Activated T-helper 1 cell treated with anti-CD3 and anti-CD28 coated beads, Interleukin-2, amount 50 U/mL, for 16 hours (primary cell): ENCODE measurements at places on chromosomes 1 and 21.

- no peak for DNase-seq
These were observed 6.4 kb upstream of the TACSTD2 start for GRCh38 chr1:58583496-58583895.

DNA sequence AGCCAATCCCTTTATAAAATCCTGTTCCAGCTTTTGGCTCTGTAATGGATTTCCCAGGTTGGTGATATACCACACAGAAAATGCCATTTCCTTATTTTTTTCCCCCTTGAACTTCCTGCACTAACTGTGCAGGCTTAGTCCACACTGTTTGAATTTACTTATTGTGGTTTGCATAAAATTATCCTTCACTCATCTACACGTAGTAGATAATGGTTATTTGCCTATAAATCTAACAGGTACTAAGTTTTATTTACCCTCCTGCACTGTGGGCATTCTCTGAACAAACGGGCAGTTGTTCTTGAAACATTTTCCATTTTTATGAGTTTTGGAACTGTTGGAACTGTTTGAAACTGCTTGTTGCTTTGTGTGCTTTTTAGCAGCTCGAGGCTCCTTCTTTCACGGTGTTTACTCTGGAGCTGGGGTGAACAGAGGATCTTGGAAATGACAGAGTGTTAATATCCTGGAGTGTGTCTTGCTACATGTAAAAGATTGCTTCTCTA is 23.0 kb upstream of the KIFAP3 start:
- DNase-seq = no peak

DNA sequence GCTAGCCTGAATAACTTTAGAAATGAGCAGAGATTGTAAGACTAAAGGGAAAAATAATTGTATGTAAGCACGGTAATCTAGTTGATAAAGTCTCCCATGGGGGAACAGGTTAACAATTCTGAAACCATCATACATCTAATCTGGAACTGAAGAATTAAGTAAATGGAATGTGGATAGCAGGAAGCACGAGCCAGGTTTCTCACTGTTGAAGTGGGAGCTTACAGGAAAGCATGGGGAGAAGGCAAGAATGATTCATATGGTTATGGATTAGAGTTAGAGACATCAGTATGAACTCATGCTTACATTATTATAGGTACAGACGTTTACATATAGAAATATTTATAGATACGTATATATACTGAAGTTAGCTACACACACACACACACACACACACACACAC is 83.0 kb downstream of the LEPR start:
- no peak for DNase-seq

- DNase-seq = no peak
These were observed 28.2 kb downstream of the TLR5 start for GRCh38 chr1:223114871-223115270.

GRCh38 chr1:59055908-59056719 is 240.8 kb upstream of the FGGY start:
- no peak for DNase-seq

DNA sequence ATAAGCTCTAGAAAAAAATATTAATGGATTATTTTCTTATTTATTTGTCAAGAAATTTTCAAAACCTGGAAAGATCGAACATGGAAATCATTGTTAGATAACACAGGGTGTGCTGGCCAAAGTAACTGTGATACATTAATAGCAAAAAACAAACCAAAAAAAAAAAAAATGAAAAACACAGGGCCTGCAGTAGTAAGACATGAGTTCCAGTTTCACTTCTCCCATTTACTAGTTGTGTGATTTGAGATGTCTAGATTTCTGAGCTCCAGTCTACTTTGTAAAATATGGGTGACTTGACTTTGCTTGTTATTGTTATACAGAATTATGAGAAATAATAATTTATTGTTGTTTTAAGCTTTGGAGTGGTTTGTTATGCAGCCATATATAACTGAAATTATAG is 13.6 kb downstream of the FAM177B start:
- no peak for DNase-seq

- no peak for DNase-seq
These were observed 6.0 kb upstream of the FOXE3 start for GRCh38 chr1:47410068-47410455.

GRCh38 chr1:89047734-89048133 is 17.3 kb downstream of the GBP1 start:
- no peak for DNase-seq

DNA sequence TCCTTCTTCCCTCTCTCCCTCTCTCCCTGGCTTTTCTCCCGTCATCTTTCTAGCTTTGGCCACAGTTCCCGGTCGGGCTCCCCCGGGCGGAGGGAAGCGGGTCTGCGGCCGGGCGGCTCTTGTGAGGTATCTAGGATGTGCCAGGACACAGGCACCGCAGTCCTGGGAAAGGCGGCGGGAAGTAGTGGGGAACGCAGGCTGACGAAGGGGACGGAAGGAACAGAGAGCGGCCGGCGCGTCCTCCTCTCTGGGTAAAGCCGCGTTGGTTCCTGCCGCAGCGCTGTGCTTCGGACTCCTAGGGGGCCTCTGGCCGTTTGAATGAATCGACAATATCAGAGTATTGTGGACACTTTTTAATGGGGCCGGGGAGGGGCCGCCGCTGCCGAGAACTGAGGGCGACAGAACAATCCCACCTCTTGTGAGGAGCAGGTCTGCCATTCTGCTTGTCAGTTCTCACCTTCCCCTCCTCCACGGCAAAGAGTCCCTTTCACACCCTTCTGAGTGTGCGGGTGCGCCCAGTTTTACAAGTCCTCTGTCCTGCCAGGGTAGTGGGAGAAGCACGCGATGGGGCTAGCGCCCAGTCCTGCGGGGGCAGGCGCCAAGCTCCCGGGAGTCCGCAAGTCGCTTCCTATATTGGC is 1.2 kb upstream of the LHX9 start:
- DNase-seq = no peak

DNA sequence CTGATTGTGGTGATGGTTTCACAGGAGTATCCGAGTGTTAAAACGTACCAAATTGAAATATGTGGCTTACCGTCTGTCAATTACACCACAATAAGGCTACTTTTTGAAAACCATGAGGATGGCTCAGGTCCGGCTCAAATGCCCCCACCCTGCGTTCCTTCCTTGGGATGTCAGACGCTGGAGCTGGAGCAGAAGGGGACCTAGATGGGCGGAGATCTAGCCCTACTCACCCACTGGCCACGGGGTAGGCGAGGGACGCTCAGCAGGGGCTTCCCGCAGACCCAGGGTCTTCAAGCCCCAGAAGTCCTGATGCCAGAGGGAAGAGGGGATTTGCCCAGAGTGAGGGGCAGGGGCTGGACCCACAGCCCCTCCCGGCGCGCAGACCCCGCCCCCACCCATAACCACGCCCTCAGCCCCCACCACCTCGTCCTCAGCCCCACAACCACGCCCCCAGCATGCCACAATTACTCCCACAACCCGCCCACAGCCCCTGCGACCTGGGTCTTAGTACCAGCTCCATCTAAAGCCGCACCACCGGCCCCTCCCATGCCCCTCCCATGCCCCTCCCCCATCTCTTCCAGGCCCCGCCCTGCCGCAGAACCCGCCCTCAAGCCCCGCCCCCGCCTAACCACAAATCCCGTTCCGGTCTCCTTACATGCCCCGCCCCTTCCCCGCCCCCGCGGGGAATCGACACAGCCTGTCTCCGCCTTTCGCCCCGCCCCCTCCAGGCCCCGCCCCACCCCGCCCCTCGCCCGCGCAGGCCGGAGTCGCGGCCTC is at the start of gene LRRC3:
LRRC3 (plus strand) TSS at position 764 of the 777 bp plus-strand sequence. CDS start 1,135 bp downstream, outside the sequence.
- DNase-seq = peak; percentile 67

GRCh38 chr1:101290119-101290921 is 53.5 kb downstream of the S1PR1 start:
- no peak for DNase-seq

DNA sequence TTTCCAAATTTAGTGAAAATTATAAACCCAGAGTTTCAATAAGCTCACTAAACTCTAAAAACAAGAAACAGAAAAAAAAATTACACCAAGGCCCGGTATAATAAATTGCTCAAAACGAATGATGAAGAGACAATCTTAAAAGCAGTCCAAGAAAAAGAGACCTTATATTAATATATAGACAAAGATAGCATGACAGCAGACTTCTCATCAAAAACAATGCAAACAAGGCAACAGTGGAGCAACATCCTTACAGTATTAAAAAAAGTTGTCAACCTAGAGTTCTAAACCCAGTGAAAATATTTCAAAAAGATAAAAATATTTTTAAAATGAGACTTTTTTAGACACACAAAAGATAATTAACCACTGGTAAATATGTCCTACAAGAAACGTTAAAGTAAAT is 46.7 kb downstream of the KIFAP3 start:
- no peak for DNase-seq

DNA sequence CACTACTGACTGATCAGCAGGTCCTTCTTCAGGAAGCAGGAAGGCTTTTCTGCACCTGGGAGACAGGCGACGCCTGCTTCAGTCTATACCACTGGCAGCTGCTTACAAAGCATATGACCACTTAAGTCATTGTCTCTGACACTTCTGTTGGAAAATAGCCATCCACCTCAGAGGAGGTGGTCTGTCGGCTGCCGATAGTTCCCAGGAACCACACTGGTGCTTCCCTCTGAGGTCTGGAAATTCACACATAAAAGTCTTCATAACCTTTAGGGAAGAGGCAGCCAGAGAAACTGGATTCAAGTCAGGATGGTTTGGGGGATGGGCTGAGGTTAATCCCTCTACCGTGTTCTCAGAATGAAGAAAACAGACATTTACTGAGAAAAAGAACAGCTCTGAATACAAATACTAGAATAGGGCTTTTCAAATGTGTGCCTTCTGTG is 15.6 kb upstream of the SRP9 start:
- no peak for DNase-seq

DNA sequence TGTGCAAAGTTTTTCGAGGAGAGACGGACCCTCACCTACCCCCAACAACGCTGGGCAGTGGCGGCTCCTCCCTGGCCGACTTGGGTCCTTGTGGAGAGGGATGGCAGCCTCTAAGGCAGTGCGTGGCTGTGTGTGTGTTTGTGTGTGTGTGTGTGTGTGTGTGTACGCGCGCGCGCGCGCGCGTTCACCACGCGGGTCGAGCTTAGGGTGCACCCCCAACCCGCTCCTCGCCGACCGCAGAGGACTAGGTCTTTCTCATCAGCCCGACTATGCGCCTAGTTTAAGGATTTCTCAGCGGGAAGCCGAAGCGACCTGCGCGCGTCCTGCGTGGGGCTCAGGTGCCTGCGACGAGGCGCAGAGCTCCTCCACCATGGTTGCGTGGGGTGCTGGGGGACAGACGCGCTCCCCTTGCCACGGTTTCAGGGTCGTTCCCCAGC is 940 bp downstream of the SOX13 start:
- DNase-seq = no peak

DNA sequence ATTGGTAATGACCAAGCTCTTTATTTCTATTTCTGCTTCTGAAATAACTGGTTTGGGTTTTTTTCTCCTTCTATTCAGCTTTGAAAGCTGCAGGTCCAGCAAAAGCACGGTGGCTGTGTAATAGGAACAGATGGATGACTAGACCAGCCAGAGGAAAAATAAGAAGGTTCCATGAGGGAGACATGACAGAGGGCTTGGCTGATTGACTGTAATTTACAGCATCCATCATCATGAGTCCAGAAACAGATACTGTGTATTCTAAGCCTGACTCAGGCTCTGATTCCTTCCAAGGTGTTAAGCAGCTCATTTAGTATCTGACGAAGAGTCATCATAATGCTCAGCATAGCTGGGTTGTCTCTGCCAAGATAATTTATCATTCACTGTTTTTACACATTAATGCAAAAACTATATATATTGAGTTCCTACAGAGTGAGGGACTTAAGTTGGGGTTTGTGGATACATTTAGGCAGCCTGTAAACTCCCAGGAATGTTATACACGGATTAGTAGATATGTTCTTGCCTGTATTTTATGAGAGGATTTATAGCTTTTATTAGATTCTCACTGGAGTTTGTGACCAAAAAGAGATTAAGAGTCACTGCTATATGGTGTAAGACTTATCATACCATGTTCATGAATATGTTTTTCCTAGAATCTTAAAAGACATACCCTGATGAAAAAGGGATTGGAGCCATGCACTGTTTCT is 72.6 kb downstream of the SGIP1 start:
- no peak for DNase-seq

GRCh38 chr21:33059380-33059841 is 10.5 kb upstream of the OLIG1 start:
- DNase-seq = no peak

- no peak for DNase-seq
These were observed 8.3 kb downstream of the WARS2 start for GRCh38 chr1:119132179-119132578.

DNA sequence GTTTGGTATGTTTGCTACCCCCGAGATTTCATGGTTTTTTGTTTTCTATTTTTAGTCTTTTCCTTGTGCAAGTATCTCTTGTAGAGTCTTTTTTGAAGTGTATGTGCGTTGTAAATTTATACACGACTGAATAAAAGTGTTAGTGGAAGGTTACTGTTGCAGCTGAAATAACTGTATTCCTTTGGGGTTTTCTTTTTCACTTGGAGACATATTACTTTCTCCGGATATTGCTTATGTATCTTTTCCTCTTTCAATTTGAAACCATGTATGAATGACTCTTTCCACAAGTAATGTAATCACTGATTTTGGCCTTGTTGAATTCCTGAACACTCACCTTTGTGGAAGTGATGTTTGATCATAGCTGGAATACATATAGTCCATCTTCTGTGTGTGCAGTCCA is 956 bp downstream of the URB2 start:
- DNase-seq = no peak

- no peak for DNase-seq
These were observed 2.4 kb downstream of the LRP8 start for GRCh38 chr1:53325326-53326087.

DNA sequence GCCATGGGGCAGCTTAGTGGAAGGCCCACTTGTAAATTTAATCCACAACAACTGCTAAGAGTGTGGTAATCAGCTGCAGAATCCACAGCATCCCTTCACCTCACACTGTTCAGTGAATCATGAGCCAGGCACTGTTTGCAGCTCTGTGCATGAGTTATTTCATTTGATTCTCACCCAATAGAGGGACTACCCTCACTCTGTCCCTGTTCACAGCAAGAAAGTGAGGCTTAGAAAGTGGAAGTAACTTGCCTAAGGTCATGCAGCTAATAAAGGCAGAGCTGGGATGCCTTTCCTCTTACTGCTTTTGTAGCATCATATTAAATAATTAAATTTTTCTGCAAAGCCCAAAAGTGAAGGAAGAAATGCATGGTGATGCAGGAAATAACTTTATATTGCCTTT is 346.5 kb upstream of the PLD5 start:
- no peak for DNase-seq

DNA sequence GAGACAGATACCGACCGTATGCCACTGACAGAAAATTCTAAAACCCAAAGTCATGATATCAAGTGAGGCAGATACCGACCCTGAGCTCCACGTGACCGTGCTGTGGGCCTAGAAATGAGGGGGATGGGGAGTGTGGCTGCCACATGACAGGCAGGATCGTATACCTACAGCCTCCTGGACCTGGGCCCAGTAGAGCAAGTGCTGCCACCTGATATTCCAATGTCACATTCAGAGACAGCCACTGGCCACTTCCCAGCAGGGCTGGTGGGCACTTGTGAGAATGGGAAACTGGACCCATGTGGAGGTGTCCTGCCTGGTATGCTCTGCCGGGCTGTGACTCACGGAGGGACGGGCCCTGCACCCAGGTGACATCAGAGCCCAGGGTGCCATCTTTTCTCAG is 44.6 kb upstream of the CLDN14 start:
- no peak for DNase-seq
